Activated CD4-positive, CD25-positive, alpha-beta regulatory T cell treated with anti-CD3 and anti-CD28 coated beads, Interleukin-2, amount 50 U/mL, for 72 hours (primary cell): ENCODE measurements at places on chromosomes 6 and 20.

DNA sequence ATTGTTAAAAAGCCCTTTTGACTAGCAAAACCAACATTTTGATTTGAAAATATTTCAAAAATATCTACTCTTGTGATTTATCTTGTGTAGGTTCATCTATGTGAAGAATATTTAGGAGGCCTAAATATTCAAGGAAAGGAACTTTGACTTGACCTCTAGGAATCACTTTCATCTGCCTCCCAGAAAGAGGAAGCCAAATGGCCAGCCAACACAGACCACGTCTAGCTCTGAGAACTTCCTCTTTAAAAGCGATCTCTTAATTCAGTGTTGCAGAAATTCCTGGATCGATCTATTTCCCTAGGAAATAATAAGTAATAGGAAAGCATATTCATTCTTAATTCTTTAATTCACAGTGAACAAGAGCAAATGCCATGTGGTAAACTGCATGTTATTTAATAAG, 9.6 kb upstream of the MOXD1 start:
- no peak for DNase-seq

DNA sequence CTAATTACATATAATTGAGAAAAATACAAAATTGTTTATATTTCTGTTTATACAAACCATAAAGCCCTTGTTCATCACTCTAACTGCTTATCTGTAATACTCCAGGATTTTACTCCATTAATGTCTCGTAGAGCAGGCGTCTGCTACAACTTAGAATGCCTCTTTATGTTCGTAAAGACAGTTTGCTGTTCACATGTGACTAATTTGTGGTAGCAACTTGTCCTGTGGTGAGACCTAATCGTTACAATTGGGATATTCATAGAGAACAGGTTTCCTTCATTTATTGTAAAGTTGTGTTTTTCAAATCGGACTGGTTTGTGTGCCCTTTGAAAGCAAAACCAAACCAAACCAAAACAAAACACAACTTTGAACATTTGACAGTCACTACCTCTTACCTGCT, 149.7 kb downstream of the ASCC3 start:
- DNase-seq, result no peak

DNA sequence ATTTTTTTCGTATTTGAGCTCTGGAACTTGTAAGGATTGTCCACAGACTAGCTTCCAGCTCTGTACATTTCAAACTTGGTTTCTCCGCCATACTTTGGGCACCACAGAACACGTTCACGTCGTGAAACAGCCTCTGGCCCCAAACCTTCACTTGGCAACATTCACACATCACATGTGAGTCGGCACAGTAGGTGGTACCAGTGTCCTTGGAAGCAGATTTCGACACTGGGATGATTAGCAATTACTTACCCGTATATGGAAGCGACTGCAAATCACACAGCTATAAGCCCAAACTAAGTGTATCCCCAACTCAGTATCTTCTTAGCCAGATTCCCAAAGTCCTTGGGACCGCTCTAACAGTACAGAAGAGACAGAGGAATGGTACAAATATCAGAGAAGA, 60.2 kb downstream of the MAFB start:
- no peak for DNase-seq

DNA sequence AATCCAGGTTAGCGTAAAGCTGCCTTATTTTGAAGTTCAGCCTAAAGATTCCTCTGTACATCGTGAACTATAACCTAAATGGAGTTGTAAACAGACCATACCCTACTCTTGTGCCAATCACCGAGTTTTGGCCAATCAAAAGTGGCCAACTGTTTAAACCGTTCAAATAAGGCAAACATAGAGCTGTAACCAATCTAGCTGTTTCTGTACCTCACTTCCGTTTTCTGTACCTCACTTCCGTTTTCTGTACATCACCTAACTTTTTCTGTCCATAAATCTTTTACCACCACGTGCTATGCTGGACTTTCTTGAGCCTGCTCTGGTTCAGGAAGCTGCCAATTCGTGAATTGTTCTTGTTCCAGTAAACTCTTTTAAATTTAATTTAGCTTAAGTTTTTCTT, 39.7 kb downstream of the LBP start:
- no peak for DNase-seq

DNA sequence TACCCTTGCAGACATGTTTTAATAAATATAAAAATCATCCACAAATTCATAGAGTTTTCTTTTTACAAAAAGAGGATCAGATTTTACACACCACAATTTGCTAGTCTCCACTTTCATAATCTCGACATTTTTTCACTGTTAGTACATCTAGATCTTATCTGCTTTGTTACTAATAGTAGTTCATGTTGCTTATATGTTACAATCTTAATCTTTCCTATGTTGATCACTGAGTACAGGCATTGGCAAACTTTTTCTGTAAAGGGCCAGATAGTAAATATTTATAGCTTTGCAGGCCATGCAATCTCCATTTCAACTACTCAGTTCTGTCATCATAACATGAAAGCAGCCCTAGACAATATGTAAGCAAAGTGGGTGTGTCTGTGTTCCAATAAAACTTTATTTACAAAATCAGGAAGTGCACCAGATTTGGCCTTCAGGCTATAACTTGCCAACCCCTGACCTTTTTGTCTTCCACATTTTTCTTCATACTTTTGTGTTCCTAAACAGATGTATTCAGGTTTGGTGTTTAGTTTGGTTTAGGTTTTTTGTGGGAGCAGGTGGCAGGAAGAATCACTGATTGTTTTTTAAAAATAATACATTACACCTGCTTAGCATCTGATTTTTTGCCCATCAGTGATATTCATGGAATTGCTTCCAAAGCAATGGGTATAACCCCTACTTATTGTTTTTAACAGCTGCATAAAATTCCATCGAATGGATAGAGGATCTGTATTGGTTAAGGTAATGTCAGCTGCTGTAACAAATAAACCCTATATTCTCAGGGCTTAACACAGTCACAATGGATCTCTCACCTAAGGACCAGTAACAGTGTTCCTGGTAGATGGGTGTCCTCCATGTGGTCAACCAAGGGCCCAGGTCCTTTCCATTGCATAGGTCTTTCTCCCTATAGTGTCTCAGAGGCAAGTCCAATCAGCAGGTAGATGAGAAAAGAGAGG, 61.2 kb downstream of the EYA2 start:
- no peak for DNase-seq

GRCh38 chr6:120055071-120055470, 705.5 kb upstream of the MAN1A1 start:
- no peak for DNase-seq

GRCh38 chr20:47544852-47545251, 43.2 kb downstream of the NCOA3 start:
- no peak for DNase-seq

DNA sequence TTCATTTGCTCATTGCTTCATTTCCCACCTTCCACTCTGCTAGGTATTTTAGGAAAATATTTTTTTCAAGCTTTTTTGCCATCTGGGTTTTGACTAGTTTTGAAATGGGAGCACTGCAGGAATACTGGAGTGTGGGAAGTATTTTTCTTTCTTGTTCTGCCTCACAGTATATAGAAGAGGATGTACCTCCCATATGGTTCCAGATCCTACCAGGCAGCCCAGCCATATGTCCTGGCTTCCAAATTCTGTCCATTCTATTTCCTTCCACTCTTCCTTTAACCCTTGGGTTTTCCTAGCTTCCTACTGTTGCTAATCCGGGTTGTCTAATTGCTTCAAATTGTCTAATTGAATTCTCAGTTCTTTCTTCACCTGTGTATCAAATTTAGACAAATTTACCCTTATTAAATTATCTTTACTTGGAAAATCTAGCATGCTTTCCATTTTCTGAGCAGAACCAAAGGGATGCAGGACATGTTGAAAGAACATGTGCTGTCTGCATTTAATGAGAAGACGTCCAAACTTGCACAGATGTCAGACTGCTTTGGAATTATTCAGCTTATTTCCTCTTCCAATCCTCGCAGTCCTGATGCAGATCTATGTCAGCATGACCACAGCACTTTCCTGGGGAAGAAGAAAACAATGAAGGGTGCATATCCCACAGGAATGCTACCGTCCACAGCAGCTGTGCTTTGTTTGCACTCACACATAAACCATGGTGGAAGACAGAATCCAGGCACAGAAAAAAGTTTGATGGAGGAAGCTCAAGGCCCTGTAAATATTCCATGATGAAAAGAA, 1273.9 kb upstream of the MAP3K7 start:
- DNase-seq, result no peak
